ENCODE measurements at places on chromosomes 1 and 21.

- no peak for DNase-seq
Observed at GRCh38 chr1:234977875-234978396, 150.7 kb downstream of the TOMM20 start.

GRCh38 chr21:36917471-36918158, 48.9 kb downstream of the HLCS start:
- no peak for DNase-seq

DNA sequence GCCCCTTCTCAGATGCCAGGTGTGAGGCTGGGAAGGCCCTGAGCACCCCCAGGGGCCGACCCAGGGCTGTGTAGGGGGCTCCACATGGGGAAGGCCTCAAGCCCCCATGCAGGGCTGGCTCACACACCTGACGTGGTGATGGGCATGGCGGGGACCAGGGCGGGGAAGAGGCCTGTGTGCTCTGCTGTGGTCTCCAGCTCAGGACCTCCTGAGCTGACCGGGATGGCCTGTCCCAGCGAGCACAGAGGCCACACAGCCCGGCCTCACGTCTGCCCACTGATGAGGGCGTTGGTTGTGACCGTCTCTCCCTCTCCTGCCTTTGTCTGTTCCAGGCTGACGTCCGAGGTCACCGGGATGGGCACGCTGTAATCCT, 40.2 kb upstream of the COL6A1 start:
- no peak for DNase-seq

GRCh38 chr1:89425056-89425455, 61.2 kb downstream of the GBP6 start:
- no peak for DNase-seq

GRCh38 chr1:177969825-177970371, at the start of gene SEC16B:
SEC16B (minus strand) TSS chr1:177970058; CDS start chr1:177967981, 2,077 bp downstream.
- DNase-seq, result no peak

DNA sequence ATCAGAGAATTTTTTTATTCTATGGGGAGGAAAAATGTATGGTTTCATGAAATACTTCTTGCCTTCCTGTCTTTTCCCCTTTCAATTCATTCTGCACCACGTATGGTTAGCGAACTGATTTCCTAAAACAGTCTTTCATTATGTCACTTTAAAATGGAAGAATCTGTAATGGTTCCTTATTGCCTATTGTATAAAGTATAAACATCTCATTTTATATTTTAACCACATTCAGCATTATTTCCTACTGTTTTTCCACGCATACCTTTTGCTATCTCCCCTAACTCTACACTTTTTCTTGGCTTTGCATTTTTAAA, 232.3 kb upstream of the B3GALT2 start:
- DNase-seq, result no peak

DNA sequence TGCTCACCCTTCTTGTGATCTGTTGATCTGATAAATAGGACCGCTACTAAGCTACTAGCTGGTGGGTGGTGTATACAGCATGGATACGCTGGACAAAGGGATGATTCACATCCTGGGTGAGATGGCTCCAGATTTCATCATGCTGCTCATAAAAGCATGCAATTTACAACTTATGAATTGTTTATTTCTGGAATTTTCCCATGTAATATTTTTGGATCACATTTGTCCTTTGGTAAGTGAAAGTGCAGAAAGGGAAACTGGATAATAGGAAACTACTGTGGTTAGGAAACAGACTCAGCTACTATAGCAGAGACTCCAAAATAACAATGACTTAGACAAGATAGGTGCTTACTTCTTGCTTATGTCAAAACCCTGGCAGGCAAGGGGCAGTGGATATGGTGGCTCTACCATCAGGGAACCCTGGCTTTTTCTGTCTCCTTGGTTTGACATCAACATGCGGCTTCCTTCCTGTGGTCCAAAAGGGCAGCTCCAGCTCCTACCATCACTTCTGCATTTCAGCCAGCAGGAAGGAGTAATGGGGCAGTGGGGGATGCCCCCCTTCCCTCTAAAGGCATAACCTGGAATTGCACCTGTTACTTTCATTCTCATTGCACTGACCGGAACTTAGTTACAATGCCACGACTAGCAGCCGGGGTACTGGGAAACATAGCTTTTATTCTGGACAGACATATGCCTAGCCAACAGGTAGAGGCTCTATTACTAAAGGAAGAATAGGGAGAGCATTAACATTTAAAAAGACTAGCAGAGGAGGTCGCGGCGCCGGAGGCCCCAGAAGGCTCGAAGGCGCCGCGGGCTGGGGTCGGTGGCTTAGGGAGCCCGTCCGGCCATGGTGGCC, 13.8 kb upstream of the AK2 start:
- no peak for DNase-seq

DNA sequence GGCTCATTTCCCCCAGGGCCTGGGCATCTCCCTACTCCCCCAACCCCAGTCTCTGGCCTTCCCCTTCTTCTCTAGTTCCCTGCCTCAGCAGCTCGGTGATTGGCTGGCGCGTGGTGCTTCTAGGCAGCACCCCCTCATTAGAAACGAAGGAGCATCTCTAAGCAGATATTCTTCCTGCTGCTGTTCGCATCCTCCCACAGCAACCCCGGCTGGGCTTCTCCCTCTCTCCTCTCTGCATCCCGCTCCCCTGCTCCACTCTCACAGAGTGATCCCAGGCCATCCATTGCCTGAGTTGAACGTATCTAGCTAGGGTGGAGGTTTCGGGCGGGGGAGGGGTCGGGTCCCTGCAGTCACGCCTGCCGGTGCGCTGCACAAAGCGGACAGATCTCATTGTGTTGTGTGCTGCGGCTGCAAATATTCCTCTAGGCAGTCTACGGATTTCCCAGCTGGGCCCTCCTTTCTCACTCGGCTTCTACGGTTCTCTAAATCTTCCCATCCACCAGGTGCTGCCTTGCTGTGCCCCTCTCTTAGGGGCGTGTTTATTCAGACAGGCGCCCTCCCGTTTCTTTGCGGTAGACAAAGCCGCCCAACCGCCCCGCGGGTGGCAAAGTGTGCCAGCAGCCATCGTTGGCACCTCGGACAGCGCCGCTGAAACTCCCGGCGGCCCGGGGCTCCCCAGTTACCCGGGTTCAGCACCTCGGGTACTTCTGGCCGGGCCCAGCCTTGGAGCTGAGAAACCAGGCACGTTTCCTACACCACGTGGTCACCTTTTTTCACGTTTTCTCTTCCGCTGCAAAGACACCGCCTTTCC, 2.2 kb downstream of the CACNA1E start:
- DNase-seq, result peak; percentile 22

DNA sequence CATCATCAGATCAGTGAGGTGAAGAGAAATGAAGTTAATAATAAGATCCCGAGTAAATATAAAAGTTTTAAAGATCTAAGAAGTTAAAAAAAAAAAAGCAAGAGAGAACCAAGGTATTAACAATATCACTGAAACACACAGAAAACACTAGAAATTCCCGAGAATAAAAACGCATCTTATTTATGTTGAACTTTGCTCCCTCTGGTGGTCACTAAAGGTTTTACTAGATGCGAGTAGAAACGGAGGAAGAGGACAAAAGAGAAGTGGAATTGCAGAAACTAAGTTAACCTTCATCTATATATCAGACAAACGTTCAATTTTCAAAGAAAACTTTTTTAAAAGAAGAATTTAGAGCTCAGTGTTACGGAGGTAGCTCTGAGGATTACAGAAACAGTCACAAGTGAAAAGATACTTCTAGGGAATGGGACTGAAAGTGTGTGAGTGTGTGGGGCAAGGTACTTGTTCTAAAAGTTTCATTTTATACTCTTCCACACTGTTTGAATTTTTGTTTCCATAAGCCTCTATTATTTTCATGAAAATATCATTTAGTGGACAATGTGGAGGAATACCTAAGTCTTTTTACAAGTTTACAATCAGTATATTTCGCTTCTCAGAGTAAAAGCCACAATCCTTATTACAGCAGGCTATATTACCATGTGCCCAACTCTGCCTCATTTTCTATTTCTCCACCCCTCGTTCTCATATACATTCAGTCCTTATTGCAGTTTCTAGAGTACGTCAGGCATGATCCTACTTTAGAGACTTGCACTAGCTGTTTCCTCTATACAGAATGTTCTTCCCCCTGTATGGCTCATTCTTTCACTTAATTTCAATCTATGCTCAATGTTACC, 19.7 kb downstream of the ACBD6 start:
- no peak for DNase-seq

- DNase-seq, result no peak
Observed at GRCh38 chr1:212967801-212968200, 17.5 kb downstream of the VASH2 start.

DNA sequence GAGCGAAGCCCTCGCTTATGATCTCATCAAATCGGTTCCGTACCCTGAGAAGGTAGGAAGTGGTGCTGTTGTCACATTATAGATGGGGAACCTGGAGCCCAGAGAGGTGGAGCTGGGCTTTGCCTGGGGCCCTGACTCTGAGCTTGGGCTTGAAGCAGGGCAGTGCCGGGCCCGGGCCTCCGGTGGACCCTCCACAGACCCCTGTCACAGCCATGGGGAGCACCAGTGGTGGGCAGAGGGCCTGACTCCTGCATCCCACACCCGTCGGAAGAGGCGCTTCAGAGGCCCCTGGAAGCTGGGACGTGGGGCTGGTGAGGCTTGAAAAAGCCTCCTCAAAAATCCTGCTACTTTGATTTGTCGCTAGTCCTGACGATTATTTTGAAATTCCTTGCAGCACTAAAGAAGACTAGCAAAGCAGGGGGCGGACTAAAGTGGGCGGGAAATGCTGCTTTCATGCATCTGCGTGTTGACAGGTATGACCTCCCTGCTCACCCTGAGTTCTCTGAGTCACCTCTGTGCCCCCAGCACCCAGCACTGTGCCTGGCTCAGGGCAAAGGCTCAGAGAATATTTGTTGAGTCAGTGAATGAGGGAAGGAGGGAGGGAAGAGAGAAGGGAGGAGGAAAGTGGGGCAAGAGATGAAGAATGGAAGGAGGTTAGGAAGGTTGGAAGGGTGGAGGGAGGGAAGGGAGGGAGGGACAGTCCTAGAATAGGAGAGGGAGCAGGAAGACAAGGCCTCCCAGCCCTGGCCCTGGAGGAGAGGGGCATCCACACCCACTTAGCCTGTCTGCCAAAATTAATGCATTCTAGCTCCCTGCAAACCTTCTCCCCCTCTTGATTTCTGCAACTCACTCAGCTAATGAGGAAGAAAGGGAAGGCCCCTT, 262.8 kb upstream of the VAMP3 start:
- DNase-seq, result no peak

- DNase-seq, result no peak
Observed at GRCh38 chr1:239947801-239948200, 143.9 kb upstream of the FMN2 start.

DNA sequence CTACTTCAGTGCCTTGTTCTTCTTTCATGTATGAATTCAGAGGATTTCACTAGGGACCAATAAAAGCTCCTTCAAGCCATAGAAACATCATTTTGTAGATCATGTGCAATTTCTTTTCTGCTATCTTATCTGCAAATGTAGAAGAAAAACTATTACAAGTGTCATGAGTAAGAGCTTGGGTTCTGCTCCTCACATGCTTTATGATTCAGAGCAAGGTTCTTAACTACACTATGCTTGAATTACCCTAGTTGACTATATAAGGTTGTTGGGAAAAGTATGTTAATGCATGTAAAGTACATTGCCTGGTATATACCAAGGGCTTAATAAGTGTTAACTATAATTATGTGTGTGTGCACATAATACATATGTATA, 91.4 kb upstream of the S1PR1 start:
- DNase-seq, result no peak

DNA sequence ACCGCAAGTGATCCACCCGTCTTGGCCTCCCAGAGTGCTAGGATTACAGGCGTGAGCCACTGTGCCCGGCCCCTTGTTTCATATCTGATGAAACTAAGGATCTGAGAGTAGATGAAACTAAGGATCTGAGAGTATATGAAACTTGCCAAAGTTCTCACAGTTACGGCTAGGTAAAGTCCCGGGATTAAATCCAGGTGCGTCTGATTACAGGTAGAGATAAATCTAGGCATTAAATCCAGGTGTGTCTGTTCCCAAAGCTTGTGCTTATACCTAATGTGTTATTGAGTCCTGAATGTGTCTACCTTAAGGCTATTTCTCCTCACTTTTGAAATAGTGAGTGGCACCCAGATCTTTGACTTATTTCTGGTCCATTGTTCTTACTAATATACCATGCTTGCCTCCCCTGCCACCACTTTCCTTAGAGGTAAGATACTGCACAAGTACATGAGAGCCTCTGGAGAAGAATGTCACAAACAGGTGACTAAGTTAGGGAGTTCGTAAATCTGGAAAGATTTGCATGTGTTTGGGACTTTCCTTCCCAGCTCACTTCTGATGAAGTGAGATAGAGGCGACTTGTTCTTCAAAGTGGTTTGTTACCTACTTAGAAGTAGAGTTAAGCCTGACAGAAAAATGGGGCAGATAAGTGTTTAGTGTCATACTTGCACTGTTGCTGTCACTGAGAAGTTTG, 66.5 kb downstream of the AK4 start:
- DNase-seq, result no peak

GRCh38 chr1:101207891-101208290, 28.9 kb upstream of the S1PR1 start:
- DNase-seq, result no peak

- no peak for DNase-seq
Observed at GRCh38 chr1:27609210-27609555, 5.2 kb upstream of the AHDC1 start.

GRCh38 chr21:16550917-16551741, 821.3 kb downstream of the USP25 start:
- DNase-seq, result no peak

DNA sequence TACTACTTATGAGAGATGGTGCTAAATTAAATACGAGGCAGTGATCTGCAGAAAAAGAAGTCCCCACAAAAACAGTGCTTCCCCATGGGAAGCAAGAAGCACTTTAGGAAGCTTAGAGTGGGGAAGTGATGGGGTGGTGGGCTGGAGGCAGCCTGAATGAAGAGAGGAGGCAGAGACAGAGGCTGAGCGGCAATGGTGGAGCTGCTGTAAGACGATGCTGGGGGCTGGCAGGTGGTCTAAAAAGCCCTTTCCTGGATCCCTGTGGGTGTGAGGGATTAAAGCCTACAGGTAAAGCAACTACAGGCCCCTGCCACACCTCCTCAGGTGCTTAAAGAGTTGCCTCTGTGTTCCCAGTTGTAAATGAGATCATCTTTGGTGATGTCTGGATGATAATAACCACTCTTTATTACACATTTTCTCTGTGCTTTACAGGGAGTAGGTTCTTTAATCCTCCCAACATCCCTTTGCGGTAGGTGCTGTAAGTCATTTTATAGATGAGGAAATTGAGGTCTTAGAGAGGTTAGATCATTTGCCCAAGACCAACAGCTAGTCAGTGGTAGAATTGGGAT, 39.2 kb downstream of the CNN3 start:
- no peak for DNase-seq

GRCh38 chr1:246617768-246618167, 51.5 kb downstream of the CNST start:
- no peak for DNase-seq

GRCh38 chr1:174626031-174627025, 178.6 kb downstream of the GPR52 start:
- DNase-seq, result no peak

DNA sequence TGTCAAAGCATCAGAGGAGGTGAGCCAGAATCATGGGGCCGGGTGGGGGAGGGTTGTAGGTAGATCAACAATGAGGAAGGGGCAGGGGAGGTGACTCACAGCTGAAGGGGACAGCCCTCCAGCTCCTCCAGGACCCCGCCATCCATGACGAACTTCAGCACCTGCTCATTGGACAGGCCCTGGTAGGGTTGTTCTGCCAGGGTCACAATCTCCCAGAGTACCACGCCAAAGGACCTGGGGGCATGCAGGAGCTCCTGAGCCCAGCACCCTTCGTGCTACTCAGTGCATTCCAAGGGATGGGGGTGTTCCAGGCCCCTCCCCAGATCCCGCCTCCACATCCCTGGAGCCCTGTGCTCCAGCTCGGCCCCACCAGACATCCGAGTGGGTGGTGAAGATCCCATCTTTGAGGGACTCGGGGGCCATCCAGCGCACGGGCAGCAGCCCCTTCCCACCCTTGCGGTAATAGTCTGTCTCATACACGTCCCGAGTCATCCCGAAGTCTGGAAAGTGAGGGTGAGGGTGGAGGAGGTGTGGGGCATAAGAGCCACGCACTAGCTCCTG, 17.5 kb downstream of the INSRR start:
- no peak for DNase-seq
